Upper lobe of right lung (tissue), 1 donor: ENCODE measurements at places on chromosomes 3 and 15. TPM values are rescaled to one million over a fixed set of nuclear protein-coding genes. Genes with fewer than 3 reads are reported as not detected.

Gene C3orf85
- total RNA-seq: not detected

Gene CCR9
- not detected for total RNA-seq

Gene GRIP2
- total RNA-seq: 0.52 TPM

Gene FOXB1
- total RNA-seq: not detected

Gene CYP8B1
- not detected for total RNA-seq

Gene DGKG
- 4.7 TPM for total RNA-seq
